Activated CD8-positive, alpha-beta memory T cell treated with anti-CD3 and anti-CD28 coated beads for 1 hour (primary cell): ENCODE measurements at places on chromosomes 7 and 10.

DNA sequence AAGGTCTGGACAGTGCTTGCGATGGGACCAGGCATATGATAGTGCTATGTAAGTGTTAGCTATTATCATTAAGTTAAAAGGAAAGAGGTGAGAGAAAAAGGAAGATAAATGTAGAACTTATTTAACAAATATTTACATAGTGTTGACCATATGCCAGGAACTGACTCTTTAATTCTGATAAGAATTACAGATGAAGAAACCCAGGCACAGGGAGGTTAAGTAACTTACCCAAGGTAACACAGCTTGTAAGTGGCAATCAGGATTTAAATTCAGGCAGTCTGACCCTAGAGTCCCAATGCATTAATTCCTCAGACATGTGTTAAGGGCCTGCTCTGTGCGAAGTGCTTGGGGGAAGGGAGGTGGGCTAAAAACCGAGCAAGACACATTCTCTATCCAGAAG is 11.1 kb downstream of the FFAR4 start:
- no peak for DNase-seq

GRCh38 chr10:8033812-8034465 is 20.5 kb upstream of the GATA3 start:
- DNase-seq, result no peak

DNA sequence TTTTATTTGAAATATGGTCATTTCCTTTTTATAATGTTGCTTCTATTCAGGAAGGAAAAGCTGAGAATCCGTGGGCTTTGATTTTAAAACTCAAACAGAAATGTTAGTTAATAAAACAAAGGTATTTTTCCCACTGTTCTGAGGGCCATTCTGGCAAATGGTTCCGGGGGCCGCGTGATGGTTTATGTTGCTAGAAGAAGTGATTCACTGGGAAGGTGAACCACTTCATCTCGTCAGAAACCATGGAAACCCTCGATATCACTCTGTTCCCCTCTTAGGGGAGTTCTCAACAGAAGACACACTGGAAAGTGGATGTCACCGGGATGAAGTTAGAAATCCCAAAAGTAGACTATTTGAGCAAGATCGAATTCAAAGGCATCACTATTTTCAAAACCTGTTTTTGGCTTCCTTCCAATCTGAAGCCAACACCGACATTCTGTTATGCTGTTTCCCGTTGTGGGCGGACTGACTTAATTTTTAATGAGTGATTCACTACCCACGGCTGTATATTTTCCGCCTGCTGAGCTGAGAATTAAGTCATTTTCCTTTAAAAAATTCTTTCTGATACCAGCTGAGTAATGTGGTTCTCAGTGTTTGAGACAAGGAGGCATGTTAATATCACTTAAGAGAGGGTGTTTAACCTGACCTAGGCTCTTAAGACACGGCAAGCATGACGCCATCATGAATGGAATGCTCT is 84.1 kb downstream of the PTPRE start:
- no peak for DNase-seq

GRCh38 chr7:77665161-77665560 is 31.1 kb upstream of the RSBN1L start:
- DNase-seq, result no peak

GRCh38 chr7:47614450-47614849 is 32.5 kb upstream of the TNS3 start:
- DNase-seq, result no peak

DNA sequence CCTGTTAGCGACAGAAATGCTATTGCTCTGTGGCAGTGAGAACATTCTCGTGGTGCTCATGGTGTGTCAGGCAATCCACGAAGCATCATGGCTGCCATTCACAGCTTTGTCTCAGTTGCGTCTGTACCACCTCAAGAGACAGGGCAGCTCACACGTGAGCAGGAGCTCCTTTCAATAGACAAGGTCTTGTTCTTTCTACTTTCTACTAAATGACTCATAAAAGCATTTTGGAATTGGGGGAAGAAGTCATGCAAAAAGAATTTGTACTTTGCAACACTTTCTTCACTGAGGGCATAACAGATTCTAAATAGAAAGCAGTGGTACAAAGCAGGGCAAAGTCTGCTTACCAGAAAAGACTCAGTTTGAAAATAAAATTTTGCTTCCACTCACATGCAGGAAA is 638.5 kb downstream of the PHTF2 start:
- DNase-seq, result no peak

DNA sequence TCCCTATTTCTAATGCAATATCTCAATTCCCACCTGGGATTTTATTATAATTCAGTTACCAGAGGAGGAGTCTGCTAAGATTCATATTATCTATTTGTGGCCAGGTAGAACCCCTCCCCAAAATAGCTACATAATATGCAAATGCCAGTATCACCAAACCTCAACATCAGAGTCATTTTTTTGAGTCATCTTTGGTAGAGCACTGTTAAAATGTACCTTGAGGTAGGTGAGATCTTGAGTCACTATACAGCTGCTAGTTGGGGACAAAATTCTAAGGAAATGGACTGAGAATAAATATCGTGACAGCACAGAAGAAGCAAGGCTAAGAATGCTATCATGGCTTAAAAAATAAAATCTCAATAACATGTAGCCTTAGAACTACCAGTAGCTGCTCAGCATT is 4.7 kb upstream of the CRYGN start:
- no peak for DNase-seq

DNA sequence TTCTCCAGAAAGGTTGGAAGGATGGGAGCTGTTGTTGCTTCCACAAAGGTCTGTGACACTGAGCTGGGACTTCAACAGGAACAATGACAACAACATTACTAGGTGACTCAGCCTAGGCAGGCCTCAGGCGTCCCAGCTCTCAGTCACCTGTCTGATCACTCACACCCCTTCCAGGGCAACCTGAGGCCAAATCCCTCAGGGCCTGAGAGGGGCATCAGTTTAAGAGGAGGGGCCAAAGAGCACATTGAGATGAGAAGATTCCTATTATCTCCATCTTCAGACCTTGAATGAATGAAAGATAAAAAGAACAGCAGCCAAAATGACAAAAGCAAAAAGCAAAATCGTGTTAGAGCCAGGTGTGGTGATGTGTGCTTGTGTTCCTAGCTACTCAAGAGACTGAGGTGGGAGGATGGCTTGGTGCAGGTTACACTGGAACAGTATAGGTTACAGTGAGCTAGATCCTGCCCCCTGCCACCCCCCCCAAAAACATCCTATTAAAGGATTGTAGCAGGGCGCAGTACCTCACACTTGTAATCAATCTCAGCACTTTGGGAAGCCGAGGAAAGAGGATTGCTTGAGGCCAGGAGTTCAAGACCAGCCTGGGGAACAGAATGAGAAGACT is at the start of gene ATG9B:
ATG9B (minus strand) TSS at position 60 of the 622 bp plus-strand sequence. CDS start 71 bp downstream, outside the sequence.
- no peak for DNase-seq
